T follicular helper cell (primary cell): ENCODE measurements at places on chromosomes 7 and 10.

DNA sequence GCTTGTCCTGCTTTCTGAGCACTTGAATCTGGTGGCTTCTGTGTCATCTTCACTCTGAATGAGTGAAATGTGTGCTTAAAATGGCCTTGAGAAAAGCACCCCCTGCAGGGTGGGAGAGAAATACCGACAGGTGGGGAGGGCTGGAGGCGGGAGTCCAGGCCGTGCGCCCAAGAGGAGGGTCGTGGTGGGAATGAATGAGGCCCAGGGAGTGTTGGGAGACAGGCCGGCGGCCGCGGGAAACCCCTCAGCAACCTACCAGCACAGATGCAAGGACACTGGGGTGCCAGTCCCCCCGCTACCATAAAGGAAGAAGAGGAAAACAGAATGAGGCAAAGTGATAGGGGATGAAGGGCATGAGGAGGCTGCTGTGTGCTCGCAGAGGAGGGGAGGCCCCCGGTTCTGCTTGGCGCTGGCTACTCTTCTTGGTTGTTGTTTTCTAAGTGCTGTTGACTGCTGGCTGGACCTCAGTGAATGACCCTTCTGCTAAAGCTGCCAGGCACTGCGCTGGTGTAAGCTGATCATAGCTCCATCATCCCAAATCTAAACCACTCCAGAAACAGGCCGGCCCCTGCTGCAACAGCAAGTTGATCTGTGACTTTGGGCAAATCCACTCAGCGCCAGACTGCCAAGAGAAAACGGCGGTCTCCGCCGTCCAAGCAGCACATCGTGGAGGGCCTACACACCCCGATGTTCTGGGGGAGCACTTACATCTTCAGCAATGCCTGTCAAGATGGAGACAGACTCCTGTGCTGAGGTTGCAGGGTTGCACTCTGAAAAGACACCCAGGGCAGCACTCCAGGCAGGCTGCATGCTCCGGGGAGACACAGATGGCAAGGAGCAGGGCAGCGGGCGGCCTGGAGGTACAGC is 378.5 kb downstream of the DNAJB6 start:
- DNase-seq: no peak

GRCh38 chr10:2791774-2792443 is 275.4 kb upstream of the PFKP start:
- no peak for DNase-seq

DNA sequence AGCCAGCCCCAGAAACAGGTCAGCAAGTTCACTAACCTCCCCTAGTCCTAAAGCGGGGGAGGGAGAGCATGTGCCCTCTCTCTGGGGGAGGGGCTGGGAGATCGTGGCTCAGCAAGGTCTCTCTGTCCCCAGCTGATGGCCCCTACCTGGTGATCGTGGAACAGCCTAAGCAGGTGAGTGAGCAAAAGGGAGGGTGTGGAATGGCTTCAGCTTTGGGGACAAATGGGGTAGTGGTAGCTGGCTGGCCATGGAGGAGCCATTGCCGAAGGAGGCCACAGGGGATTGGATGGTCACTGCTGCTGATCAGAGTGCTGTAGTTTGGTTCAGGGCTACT is 779 bp downstream of the NFKB2 start:
- DNase-seq: no peak

GRCh38 chr10:85047170-85047834 is 718.9 kb downstream of the CCSER2 start:
- no peak for DNase-seq

DNA sequence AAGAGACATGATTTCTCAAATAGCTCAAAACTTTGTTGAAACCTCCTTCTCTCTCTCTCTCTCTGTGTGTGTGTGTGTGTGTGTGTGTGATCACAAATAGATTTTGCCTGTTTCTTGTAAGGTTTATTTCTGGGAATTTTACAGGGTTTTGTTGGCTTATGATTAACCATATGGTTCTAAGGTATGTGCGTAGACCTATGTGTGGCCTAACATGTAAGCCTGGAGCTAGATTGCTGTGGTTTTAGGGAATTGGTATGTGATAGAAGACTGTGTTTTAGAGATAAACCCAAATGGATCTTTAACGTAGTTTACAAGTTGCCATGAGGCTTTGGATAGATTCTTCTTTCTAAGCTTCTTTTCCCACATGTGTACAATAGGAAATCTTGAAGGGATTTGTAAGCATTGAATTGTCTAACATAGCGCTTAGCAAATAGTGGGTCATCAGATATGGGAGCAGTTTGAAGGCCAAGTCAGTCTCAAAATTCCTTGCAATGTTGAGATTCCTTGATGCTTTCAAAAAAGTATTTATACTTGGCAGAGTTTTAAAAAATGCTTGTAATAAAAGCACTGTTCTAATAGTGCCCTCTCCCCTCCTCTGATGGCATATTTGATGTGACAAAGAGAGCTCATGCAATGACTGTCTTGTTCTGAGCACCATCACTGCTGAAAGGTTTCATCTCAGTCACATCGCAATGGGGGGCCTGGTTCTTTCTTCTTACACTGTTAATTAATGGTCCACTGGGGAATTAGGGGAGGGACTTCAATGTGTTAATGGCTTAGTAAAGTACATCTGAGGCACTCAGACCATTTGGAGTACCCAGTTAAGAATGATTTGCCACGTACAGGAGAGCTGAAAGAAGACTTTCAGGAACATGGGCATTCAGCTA is 118.2 kb downstream of the SNX10 start:
- no peak for DNase-seq

- no peak for DNase-seq
These were observed 425.6 kb downstream of the PLXNA4 start for GRCh38 chr7:132150711-132151110.

DNA sequence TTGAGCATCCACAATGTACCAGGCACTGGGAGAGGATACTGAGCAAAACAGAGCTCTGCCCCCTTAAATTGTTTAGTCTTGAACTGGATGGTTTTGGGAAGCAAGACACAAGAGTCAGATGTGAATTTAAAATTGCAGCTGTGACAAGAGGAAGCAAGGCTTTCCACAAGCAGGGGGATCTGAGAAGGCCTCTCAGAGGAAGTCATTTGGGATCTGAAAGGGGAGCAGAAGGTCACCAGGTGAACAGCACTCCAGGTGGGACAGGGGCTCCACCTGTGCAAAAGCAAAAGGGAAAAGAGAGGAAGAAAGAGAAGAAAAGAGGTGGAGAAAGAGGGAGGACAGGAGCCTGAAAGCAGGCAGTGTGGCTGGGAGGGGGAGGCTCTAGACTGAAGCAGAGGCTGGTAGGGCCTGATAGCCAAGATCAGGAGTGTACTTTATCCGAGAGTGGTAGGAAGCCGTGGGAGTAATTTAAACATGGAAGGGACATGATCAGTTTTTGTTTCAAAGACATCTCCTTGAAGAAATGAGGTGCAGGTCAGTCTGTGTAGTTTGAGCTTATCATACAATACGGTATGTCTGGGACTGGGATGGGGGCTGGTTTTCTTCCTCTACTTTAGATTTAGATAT is 76.1 kb upstream of the DUSP5 start:
- DNase-seq: no peak

- no peak for DNase-seq
These were observed 29.1 kb downstream of the CPED1 start for GRCh38 chr7:121017586-121017985.

DNA sequence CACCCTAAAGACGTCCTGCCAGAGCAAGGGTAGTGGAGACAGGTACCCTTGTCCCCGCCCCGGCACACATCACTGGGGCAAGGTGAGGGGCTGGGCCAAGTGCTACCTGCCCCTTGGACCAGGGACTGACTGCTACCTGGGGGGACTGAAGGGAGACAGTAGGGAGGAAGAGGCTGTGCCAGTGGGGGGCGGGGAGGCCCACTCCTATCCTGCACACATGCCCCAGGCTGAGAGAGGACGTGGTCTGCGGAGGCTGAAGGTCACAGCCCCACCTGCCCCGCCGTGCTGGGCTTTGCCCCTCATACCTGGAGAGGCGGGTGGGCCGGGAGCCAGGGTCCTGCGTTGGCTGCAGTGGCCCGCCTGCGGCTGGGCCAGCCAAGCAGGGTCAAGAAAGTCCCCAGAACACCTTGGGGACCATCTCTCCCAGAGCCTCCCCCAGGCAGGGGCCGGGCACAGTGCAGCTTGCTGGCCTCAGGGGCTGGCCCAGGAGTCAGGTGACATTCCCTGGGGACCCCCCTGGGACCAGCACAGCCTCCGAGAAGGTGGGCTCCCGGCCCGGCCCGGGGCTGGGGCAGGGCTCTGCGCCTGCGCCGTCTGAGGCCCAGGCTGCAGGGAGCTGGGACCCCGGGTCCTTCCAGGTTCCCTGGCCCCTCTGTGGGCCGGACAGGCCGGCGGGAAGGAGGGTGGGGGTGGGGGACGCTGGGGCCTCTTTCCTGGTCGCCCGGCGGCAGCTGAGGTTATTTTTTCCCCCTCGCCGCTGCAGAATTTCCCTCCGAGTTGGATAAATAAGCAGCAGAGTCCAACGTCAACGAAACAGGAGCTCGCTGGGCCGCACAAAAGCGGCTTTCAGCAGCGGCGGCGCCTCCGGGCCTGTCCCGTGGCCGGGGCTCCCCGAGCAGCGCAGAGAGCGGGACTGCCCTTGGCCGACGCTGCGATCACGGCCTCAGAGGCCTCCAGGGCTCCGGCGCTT is 9.8 kb upstream of the FZD9 start:
- no peak for DNase-seq

- DNase-seq: no peak
These were observed 21.6 kb downstream of the RBM28 start for GRCh38 chr7:128322040-128322643.

- no peak for DNase-seq
These were observed 4.8 kb downstream of the EGR2 start for GRCh38 chr10:62811159-62811875.

- DNase-seq: no peak
These were observed 28.1 kb downstream of the DNMBP start for GRCh38 chr10:99981581-99982199.

DNA sequence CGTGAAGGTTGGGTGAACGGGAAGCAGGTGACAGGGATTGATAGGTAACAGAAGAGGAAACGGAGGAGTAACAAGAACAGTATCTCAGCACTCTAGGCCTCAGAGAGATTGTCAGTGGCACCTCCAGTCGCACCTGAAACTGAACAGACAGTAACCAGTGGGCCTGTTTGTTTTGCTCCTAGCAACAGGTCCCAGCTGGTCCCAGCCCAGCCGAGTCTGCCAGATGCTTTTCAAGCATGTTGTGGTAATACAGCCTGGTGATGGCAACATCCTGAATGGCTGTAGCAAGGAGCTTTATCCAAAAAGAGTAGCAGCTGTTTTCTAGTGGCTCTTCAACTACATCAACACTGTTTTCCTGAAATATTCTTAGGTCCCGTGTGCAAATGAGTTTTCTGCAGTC is 4.7 kb downstream of the CACNB2 start:
- no peak for DNase-seq

GRCh38 chr10:113958631-113959382 is 84.9 kb upstream of the ADRB1 start:
- DNase-seq: no peak

DNA sequence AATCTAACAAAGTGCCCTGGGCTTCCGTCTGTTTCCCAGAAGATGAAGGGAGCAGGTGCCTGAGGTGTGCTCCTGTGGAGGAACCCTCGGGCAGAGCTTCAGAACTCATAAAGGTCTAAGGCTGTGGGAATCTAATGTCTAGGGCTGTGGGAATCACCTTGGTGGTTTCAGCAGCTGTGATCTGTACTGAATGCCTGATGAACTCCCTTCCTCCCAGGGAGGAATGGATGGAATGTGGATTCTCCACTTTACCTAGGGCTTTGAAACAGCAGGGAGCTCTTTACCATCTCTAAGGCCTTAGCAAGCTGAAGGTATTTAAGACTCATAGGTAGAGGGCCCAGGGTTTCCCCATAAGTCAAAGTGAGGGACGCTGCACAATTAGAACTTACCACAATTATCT is 36.0 kb upstream of the SEMA3E start:
- no peak for DNase-seq

GRCh38 chr7:8291397-8292141 is 29.6 kb upstream of the ICA1 start:
- DNase-seq: no peak

DNA sequence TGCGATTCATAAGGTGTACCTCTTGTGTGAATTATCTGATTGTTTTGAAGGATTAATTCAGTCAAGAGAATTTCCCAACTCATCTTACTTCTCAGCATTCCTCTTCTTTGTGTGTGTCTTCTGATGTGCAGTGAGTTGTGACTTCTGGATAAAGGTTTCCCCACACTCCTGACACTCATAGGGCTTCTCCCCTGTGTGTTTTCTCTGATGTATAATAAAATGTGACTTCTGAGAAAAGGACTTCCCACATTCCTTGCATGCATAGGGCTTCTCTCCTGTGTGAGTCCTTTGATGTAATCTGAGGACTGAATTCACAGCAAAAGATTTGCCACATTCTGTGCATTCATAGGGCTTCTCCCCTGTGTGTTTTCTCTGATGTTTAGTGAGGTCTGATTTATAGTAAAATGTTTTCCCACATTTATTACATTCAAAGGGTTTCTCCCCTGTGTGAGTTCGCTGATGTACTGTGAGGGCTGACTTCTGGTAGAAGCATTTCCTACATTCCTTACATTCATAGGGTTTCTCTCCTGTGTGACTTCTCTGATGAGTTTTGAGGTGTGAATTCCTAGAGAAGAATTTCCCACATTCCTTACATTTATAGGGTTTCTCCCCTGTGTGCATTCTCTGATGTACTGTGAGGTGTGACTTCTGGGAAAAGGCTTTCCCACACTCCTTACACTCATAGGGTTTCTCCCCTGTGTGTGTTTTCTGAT is 24.2 kb downstream of the ZNF25 start:
- DNase-seq: no peak

DNA sequence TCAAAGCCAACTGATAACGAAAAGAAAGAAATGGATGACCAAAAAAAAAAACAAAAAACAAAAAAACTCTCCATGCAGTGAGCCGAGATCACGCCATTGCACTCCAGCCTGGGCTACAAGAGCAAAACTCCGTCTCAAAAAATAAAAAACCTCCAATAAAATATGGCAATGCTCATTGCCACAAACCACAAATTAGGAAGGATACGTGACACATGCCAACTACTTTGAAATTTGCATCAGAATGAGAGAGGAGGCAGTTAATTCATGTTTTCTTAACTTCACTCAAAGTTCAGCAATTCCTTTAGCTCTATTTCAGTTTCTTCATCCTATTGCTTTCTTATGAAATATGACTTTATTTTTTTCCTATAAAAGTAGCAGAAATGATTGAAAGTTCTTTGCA is 398.1 kb upstream of the C7orf33 start:
- DNase-seq: no peak

DNA sequence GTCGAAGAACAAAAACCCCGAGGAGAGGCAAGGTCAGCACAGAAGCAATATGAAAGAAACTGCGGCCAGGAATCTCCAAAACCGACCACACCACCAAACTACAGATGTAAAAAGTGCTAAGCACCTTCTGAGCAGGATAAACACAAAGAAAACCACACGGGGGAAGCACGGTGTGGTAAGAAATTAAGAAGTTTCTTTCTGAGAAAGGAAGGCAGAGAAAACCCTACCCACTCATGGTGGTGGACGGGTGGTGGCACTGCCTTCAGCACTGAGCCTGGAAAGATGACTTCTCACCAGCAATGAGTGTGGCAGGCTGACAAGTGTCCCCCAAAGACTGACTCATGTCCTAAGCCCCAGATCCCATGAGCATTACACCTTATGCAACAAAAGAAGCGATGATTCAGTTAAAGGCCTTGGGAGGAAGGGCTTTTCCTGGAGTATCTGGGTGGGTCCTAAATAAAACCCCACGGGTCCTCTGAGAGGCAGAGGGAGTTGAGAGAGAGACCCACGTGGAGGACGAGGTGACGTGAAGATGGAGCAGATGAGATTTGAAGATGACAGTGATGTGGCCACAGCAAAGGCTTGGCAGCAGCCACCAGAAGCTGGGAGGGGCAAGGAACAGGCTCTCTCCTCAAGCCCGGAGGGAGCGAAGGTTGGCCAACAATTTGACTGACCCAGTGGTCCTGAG is 124.9 kb downstream of the DLG5 start:
- DNase-seq: no peak

- no peak for DNase-seq
These were observed 33.5 kb upstream of the AUTS2 start for GRCh38 chr7:69564454-69565417.
